Right kidney (tissue), 9 donors: ENCODE measurements at places on chromosomes 16 and 17.

DNA sequence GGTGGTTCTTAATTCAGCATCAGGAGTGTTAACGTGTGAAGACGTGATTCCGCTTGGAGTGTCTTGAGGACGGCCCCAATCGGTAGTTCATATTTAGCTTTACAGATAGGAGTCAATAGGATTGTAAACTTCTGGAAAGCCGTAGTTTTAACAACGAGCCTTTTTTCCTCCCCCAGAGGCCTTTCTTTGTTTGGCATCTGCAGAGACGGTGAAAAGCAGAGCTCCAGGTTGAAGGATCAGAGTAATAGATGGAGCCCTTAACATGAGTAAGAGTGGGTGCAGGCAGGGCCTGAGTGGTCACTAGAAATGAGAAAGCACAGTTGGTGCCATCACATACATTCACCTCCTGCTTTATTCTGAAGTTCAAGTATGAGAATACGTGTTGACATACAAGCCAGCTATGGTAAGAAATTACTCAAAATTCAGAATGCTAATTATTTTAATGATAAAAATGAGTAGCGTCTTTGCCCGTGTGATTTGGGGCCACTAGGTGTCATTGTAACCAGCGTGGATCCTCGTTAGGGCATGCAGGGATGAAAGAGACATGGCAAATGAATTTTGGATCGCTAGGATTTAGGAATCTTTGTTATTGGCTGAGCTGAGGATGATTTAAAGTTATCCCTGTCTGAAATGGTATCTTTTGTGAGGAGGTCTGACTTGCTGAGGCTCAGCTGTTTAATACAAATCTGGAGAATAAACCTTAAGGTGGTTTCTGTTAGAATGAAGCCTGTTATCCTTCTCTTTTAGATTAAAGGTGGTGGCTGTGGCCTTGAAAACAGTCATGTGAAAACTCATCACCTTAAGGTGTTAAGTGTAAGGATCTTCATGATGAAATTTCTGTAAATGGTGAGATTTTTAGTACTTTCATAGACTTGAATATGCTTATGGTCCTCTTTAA, 18.6 kb downstream of the PRCD start:
- no peak for DNase-seq

DNA sequence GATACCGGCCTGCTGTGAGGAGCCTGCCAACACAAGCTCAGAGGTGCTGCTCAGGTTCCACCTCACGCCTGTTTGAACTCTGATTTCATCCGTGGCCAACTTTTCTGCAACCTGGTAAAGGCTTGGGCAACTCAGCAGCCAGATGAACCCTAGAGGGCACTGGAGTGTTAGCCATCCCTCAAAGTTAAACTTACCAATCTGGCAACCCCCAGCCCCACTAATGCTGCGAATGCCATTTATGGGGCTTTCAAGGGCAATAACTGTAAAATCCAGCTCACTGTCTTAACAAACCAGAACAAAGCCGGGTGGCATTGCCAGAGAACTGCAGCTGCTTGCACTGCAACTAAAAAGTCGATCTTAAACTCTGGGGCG, 105.5 kb downstream of the AXIN2 start:
- no peak for DNase-seq

- peak; percentile 60 for DNase-seq
Measured at GRCh38 chr17:21285164-21286065, 904 bp downstream of the MAP2K3 start.

GRCh38 chr16:73369851-73370250, 321.9 kb upstream of the ZFHX3 start:
- DNase-seq, result no peak

- DNase-seq, result no peak
Measured at GRCh38 chr17:13557077-13557476, 44.7 kb downstream of the HS3ST3A1 start.
